ENCODE measurements at places on chromosomes 13 and 19.

GRCh38 chr19:19578252-19578651 lies 40.2 kb downstream of the CILP2 start:
- no peak for DNase-seq

DNA sequence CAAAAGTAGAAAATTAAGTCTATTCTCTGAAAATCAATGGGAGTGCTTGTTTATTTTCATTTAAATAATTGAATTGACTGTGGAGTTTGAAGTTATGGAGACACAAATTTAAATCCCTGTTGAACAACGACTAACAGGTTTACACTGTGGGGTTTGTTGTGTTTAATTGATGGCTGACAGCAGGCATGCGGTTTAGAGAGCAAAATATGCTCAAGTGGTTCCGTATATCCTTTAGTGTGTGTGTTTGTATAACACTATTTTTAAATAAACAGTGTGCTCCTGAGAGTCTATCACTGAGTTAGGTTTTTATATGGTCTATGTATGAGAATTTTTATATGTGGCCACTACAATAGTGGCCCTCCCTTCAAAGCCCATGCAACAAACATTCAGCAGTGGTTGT lies 332.0 kb downstream of the GPC6 start:
- no peak for DNase-seq

DNA sequence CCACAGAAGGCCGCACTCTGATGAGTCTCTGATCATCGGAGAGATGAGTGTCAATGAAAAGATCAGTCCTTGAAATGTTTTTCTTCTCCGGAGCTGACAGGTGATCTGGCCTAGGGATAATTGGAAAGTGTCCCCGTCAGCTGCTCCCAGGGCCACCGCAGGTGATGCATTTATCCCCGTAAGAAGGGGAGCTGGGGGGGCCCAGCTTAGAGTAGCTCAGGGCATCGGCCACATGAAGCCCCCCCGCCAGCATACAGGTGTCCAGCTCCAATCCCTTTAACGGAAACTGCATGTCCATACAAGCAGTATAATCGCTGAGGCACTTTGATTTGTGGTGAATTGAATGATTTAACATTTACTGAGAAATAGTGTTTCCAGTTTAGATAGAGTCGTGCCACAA lies 27.7 kb downstream of the ATP4B start:
- no peak for DNase-seq

GRCh38 chr13:61608138-61608537 lies 192.5 kb upstream of the PCDH20 start:
- no peak for DNase-seq

- DNase-seq = peak; percentile 48
Observed at GRCh38 chr13:113951246-113951999, 22.5 kb downstream of the C13orf46 start.

DNA sequence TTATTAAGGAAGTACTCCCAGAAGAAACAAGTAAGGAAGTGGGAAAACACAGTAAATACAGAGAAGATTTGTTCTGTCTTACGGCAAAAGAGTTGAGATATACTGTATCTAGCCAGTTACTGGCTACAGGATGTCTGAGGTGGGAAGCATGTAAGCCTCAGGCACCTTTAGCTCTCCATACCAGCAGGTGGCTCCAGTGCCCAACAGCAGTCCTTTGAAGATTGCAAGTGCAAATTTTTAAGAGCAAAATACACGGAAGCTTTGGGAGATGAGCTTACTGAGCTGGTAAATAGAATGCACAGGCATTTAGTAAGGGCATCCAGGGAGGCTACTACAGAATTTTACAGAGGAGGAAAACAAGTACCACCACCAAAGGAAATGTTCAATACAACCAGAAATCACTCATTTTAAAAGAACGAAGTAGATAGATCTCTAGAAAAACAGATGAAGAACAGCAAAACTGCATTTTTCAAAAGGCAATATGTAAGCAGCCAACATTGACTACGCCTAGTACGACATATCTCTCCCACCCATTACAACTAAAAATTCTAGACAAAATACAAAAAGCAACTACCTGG lies 57.9 kb upstream of the VSTM2B start:
- DNase-seq = peak; percentile 8

GRCh38 chr13:20559659-20560356 lies 7.1 kb upstream of the IFT88 start:
- no peak for DNase-seq

DNA sequence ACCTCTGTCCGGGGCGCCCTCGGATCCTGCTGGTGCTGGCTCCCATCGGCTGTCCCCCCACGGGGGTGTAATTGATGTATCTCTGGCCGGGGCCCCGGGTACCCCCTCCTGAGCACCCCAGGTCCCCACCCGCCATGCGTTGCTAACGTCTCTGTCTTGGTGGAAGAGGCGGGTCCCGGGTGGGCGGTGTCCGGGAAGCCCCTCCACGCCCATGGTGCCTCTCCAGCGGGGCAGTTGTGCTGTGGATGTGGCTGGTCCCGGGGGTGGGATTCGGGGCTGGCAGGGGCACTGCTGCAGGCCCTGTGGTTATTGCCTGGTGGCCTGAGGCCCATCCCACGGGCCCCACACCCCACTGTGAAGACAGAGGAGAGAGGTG lies 4.9 kb downstream of the DIRAS1 start:
- no peak for DNase-seq

- DNase-seq = no peak
Observed at GRCh38 chr19:48922548-48923490, 10.7 kb upstream of the DHDH start.

DNA sequence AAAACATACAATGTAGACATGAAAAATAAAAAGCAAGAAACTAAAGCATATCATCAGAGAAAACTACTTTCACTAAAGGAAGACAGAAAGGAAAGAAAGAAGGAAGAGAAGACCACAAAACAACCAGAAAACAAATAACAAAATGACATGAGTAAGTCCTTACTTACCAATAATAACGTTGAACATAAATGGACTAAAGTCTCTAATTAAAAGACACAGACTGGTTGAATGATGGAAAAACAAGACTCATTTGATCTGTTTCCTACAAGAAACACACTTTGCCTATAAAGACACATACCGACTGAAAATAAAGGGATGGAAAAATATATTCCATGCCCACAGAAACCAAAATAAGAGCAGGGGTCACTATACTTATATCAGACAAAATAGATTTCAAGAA lies 46.0 kb downstream of the RB1 start:
- DNase-seq = no peak

DNA sequence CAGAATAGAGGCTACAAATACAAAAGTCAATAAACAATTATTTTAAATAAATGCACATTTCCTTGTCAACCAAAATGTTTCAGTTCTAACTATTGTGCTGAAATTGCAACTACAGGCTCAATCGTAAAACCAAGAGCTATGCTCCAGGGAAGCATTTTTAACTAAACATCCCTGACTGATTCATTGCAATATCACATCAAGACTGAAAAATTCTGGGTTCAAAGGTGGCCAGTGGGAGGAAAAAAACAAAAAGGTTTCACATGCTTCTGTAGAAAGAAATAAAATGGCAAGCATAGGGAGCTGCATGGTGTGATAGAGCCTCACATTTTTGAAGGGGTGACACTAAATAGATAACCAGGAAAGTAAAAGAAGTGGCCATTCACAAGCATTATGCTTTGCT lies 862.8 kb downstream of the PCDH9 start:
- DNase-seq = no peak

- no peak for DNase-seq
Observed at GRCh38 chr13:111424134-111424533, 103.7 kb downstream of the TEX29 start.

DNA sequence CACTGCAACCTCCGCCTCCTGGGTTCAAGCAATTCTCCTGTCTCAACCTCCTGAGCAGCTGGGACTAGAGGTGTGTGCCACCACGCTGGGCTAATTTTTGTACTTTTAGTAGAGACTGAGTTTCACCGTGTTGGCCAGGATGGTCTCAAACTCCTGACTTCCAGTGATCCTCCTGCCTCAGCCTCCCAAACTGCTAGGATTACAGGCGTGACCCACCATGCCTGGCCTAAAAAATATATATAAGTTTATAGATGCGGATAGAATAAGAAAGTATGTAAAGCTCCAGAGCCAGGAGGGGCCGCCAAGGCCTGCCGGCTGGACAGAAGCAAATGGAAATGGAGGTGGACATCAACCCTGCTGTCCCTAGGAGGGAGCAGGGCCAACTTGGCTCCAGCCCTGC lies 66.0 kb downstream of the COL4A1 start:
- DNase-seq = no peak

DNA sequence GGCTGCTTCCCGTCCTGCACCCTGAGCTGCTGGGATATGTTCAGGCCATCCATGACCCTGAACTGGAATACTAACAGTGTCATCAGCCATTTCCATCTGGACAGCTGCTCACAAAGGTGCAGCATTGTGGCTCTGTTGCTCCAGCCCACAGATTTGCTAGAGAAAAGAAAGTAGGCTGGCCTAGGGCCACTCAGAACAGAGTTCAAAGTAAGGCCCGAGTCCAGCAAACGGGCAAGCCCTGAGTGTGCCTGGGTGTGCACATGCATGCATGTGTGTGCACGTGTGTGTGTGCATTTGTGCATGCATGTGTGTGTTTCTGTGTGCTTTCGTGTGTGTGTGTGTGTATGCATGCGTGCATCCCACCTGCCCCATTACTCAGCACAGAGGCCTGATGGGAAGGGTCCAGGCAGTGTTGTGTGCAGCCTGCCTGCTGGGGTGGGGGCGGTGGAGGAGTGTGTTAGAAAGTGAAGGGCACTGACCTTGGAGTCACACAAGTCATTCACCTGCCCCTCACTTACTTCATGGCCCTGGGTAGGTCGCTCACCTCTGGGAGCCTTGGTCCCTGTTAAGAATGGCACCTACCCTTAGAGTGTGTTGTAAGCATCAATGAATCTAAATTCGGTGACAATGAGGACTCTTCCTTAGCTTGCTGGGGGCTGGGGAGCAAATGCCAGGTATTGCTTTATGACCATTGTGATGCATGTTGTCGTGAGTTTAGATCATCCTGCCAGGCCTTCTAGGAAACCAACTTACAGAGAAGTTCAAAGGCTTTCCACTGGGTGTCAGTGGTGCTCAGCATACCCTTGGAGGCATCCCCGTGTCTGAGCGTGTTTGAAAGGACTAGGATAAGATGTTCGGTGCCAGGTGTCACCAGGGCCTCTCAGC lies 53.2 kb downstream of the GPR12 start:
- peak; percentile 40 for DNase-seq

DNA sequence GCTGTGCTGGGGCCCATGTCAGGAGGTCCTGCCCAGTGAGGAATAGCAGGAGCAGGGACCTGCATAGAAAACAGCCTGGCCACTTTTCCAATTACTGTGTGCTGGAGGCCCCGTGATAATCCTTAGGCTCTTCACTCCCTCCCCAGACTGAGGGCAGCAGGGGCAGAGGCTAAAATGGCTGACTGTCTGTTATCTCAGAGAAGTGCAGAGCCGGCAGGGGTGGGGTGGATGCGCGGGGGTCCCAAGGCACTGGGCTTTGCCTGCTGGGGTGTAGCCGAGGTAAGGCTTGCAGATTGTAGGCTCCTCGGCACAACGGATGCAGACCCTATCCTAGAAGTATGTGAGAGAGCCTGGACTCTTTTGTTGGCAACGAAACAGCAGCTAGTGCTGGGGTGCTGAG lies 1064.1 kb downstream of the OLFM4 start:
- DNase-seq = no peak

DNA sequence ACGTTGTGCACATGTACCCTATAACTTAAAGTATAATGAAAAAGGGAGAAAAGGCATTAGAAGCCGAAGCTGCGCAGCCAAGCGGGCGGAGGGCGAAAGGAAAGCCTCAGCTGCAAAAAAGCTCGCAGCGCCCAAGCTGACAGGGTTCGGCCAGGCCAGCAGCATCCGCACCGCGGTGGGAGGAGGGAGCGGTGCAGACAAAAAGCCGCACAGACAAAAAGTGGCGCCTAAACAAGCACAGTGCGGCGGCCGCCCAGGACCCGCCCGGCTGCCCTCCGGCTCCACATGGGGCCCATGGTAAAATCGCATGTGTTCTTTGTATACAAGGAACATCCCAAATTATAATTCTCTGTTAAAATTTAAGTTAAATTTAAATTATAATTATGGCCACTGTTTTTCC lies 42.4 kb downstream of the PSG3 start:
- no peak for DNase-seq

DNA sequence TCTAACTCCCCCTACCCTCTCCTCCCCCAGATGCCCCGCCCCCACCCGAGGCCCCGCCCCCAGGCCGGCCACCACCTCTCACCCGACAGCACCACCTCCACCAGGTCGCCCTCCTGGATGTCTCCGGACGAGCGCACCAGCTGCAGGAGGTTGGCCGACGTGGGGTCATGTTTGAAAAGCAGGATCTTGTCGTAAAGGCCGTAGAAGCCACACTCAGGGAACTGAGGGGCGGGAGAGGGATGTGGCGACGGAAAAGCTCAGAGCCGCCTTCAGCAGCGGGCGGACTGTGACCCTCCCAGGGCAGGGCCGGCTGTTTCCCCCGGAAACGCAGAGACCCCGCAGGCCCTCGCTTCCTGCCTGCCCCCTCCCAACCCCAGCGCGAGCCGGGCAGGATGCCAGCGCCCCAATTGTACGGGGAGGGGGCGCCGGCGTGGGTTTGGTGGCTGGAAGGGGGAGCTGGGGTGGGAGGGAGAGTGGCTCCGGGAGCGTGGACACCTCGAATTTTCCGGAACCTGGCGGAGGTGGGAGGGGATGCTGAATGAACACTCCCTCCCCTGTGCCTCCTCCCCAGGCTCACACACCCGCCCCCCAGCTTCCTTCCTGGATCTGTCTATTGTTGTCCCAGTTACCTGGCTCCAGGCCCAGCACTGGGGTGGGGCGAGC lies 3.0 kb downstream of the PRKD2 start:
- peak; percentile 67 for DNase-seq

DNA sequence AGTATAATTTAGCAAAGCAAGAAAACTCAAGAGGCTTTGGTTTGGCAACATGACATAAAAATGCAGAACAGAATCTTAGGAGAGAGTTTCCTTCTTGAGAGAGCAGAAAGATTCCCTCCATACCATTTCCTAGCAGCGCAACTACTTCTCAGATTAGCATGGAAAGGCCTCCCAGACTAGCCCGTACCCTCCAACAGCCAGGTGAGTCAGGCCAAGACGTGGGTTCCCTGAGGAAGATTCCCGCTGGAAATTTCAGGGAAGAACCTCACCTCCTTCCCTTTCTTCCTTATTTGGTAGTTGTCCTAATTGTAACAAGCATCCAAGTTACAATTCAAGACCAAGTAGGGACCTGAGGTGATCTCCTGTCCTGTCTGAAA lies 12.3 kb downstream of the COL4A2 start:
- no peak for DNase-seq

GRCh38 chr13:65292488-65292901 lies 1937.6 kb downstream of the PCDH9 start:
- no peak for DNase-seq

GRCh38 chr19:42207767-42208271 lies 9.7 kb downstream of the DEDD2 start:
- no peak for DNase-seq

DNA sequence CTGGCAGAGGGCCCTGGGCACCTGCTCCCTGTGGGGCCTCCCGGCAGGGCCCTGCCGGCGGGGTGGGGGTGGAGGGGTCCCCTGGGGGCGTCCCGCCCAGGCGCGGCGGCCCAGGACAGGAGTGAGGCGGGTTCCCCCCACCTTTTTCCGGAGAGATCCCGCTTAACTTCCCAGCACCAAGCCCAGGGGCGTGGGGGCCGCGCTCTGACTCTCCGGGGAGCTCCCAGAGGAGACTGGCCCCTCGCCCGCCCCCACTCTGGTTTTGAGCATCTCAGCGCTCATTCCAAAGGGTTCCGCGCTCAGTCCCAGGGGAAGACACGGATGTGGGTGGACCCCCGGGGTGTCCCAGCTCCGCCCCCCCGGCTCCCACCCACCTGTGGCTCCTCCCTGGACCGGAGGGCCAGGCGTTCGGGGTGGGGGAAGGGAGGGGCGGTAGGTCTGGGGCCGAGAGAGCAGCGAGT lies 476 bp downstream of the C2CD4C start:
- no peak for DNase-seq

- no peak for DNase-seq
Observed at GRCh38 chr19:55549500-55550320, 4.4 kb upstream of the SBK3 start.

GRCh38 chr19:30228835-30229524 lies 143.2 kb upstream of the ZNF536 start:
- no peak for DNase-seq
